ENCODE measurements at places on chromosomes 3 and 15.

GRCh38 chr15:92903631-92903965, 3.5 kb downstream of the CHD2 start:
- no peak for DNase-seq

GRCh38 chr15:44033894-44034293, 161.2 kb downstream of the FRMD5 start:
- peak; percentile 34 for DNase-seq

GRCh38 chr3:177236704-177237103, 39.4 kb upstream of the TBL1XR1 start:
- DNase-seq = no peak

GRCh38 chr3:68912376-68912775, 20.0 kb downstream of the TAFA4 start:
- no peak for DNase-seq

- DNase-seq = no peak
These were observed 25.3 kb downstream of the ADGRG7 start for GRCh38 chr3:100634493-100635272.
